M059J (cell line): ENCODE measurements at places on chromosomes 7 and 10. TPM values are rescaled to one million over a fixed set of nuclear protein-coding genes. Genes with fewer than 3 reads are reported as not detected.

DNA sequence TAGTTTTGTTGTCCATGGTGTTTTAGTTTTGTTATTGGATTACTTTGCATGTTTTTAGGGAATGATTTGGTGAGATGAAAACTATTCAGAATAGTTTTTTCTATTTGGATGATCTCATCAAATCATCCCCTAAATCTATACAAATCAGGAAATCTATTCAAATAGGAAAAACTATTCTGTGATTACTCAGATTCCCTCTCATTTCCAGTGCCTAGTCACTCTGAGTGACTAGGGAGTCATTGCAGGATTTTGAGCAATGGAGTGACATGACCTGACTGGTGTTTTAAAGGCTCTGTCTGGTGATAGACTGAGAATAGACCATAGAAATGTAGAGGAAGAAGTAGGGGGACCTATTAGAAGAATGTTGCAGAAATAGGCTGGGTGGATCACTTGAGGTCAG, 72.4 kb downstream of the TPST1 start:
- DNase-seq = no peak

GRCh38 chr7:7641129-7641663, 644 bp downstream of the UMAD1 start:
- DNase-seq = no peak

GRCh38 chr7:139046143-139046542, 10.3 kb upstream of the ZC3HAV1L start:
- no peak for DNase-seq

The AUTS2 gene
- 1.9 and 6.9 TPM in 2 replicates for total RNA-seq

The HABP2 gene
- total RNA-seq = not detected in 2 replicates

The PIP gene
- not detected in 2 replicates for total RNA-seq

The PTCD1 gene
- total RNA-seq = 5.0 and 5.1 TPM in 2 replicates
